RWPE2 (cell line): ENCODE measurements at places on chromosomes 6 and 20.

GRCh38 chr20:41887500-41887899, 269.3 kb upstream of the CHD6 start:
- DNase-seq: no peak

GRCh38 chr6:105536961-105537360, 134.1 kb upstream of the PREP start:
- no peak for DNase-seq

- no peak for DNase-seq
These were observed 448.0 kb downstream of the HAO1 start for GRCh38 chr20:7492257-7492656.

DNA sequence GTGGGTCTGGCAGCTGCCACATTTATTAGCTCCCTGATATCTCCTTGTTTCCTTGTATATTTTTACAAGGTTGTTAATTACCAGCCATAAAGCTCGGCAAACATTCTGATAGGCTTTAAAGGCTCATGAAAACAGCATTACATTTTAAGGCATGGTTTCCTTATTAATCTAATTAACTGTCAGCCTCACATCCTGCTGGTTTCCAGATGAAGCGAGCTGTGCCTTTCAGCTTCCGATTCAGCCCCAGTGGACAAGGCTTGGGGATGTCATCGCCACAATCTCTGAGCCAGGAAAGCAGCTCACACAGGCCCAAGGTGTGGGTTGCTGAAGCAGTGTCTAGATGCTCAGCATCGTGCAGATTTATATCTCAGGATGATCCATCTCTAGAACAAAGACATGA, 66.0 kb upstream of the RALY start:
- no peak for DNase-seq

DNA sequence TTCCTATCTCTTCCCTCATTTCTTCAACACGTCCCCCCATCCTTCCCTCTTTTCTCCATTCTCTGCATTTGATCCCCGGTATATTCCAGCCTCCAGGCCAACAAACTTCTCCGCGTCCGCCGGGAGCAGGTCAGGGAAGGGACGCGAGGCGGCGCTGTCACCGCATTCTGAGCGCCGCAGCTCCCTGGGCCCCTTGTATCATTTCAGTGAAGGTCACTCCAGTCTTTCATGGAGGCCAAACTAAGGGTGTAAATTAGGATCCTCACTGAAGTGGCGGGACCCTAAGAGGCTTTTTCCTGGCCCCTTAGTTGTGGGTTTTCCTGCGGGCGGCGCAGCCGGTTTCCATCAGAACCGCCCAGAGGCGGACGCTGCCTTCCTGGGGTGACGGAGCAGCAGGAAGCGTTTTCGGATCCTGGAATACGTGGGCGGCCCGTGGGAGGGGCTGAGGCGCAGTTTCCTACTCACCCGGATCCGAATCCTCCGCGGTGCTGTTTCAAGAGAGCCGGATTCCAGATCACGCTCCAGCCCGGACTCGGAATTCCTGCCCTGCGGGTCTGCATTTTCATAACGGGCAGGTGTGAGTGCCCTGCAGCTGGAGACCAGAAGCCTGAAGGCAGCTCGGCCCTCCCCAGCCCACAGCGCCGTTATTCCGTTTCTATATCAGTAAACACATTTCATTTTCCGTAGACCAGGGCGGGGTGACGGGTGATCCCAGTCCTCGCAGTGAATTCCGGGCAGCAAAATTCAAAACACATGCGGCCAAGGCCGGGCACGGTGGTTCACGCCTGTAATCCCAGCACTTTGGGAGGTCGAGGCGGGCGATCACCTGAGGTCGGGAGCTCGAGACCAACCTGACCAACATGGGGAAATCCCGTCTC, 3.6 kb upstream of the MICA start:
- peak; percentile 93 for DNase-seq

DNA sequence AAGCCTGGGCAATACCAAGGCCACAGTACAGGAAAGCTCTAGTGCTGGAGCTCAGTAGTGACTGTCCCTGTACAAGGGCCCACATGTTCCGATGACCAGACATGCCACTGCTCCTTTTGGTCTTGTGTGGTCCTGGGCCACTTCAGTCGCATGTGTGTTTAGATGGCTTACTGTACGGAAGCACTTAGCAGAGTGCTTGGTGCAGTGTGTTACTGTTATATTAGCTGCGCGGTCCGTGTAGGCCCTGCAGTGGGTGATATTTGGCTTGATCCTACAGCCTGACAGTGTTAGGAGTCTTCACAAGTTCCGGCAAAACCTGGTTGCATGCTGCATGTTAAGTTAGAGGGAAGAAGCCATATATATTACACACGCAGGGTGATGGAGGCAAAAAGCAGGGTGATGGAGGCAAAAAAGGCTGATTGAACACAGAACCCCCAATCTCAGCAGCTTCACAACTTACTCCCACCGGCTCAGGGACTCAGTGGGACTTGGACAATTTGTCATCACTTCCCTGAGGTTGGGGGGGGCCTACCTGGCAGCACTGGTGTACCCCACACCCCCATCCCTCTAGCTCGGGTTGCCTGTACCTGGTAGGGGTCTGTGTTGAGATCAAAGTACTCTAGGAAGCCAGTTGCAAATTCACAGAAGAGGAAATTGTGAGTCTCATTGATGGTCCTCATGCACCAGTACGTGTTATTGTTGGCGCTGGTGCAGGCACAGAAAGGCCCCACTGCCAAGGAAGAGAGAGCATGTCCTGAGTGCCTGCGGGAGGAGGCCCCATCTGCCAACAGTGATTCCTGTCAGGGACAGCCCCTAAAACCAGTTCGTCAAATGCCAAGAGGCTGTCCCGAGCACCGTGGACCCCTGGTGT, 122.6 kb downstream of the SULF2 start:
- DNase-seq: peak; percentile 68

DNA sequence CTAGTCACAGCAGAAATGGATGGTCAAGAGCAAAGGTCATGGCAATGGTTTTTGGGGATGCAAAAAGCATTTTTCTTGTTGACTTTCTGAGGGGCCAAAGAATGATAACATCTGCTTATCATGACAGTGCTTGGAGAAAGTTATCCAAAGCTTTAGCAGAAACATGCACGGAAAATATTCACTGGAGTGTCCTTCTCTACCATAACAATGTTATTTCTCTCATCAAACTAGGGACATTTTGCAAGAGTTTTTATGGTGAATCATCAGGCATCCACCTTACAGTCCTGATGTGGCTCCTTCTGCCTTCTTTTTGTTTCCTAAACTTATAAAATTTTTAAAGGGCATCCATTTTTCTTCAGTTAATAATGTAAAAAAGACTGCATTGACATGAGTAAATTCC, 302.3 kb downstream of the HIVEP2 start:
- no peak for DNase-seq

- no peak for DNase-seq
These were observed 86.6 kb downstream of the SLC16A10 start for GRCh38 chr6:111173946-111174345.

DNA sequence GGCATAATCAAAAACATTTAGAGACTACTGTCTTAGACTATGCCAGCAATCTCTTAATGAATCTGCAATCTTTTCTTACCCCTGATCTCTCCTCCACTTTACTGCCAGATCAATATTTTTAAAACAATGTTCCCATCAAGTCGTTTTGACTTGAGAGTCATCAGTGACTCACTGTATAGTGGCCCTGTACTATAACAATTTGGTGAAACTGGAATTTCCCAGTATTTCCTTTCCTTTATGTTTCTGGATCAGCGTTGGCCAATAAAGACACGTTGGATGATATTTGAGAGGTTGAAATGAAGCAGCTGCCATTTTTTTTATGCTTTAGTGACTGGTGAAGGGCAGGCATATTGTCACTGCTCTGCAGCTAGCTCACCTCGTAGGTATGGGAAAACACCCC, 10.1 kb upstream of the SMIM13 start:
- no peak for DNase-seq

GRCh38 chr20:10667560-10668167, 6.1 kb downstream of the JAG1 start:
- DNase-seq: no peak

GRCh38 chr6:30508890-30509736, 19.8 kb downstream of the HLA-E start:
- no peak for DNase-seq

- DNase-seq: no peak
These were observed 37.8 kb downstream of the MUC22 start for GRCh38 chr6:31048099-31048498.

- DNase-seq: no peak
These were observed 42.5 kb downstream of the HLA-G start for GRCh38 chr6:29870104-29870503.

GRCh38 chr6:40630051-40630450, 42.9 kb upstream of the LRFN2 start:
- no peak for DNase-seq

DNA sequence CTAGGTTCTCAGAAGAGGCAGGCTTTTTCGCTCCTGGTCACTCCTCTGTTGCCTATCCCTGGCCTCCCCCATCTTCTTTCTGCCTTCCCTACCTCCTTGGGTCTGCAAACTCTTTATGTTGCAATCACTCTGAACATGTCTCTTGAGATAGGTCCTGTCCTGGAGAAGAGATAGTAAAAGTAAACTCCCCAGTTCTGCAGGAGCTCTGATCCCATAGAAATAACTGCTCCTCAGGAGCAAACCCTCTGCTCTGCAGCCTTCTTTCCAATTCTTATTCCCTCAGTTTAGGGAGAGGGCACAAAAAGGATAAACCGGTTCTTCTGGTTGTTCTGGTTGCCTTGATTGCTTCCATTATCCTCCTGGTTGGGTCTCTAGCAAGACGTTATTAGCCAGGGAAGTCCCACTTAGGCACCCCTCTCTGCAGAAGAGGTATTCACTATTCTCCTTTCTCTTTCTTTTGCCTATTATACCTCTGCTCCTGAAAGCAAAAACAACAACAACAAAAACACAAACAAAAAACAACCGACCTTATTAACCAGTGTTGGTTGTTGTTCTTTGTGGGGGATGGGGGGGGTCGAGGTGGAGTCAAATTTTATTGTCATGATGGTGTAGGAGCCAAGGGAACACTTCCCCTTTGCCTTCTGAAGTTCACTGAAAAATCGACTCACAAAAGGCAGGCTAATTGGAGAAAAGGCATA, 973 bp downstream of the TRIM38 start:
- DNase-seq: no peak

GRCh38 chr6:89966913-89967312, 72.6 kb downstream of the GJA10 start:
- no peak for DNase-seq

GRCh38 chr20:5745416-5746030, 4.7 kb upstream of the SHLD1 start:
- DNase-seq: no peak

GRCh38 chr6:106790149-106790770, 160.9 kb downstream of the QRSL1 start:
- DNase-seq: no peak

DNA sequence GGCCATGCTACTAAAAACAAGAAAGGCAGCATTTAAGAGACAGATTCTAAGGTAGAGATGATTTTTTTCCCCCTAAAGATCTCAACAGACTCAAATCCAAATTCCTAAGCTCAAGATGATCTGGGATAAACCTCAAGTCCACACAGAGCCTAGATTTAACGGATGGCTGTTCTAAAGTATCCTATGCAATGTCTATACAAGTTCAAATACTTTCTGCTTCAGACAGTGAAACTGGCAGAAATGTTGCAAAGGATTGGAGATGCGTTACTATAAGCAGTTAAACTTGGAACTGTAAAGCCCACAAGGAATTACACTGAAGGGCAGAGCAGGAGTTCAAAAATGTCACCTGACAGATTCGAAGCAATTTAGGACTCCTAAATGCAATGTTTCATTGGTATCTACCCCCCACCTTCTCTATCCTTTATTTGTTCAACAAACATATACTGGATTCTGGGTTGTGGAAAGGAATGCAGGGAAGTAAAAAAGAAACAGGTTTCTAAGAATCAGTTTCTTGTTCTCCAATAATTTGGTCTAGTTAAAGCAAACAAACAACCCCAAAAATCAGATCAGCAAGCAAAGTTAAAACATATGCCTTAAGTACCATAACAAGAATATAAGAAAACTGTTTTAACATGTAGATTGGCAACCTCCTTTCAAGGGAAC, 1.6 kb downstream of the DNAAF9 start:
- no peak for DNase-seq

GRCh38 chr6:170000071-170000843, 248.8 kb downstream of the ERMARD start:
- no peak for DNase-seq

DNA sequence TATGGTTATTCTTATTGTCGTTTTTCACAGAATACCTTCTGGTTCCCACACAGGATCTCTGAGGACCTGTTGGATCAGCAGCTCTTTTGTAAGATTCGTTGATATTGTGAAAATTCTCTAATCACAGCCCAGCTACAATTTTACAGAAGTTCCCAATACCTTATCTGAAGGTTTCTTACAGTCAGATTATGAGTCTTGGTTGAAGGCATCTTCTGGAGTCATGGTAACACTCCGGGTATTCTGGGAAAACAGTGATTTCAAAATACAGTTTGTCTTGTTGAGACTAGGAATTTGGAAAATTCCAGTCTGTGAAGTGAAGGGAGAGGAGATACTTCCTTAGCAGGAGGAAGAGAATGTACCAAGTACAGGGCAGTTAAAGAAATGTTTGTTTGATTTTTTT, 22.2 kb upstream of the HLA-C start:
- DNase-seq: no peak

- no peak for DNase-seq
These were observed 40.2 kb downstream of the MRPL14 start for GRCh38 chr6:44086931-44087574.

- DNase-seq: no peak
These were observed 84.4 kb downstream of the GMPR start for GRCh38 chr6:16322666-16323312.

- no peak for DNase-seq
These were observed 120.9 kb upstream of the RPS6KA2 start for GRCh38 chr6:166747644-166748595.

- no peak for DNase-seq
These were observed 180.6 kb upstream of the PDE10A start for GRCh38 chr6:165843568-165844113.

DNA sequence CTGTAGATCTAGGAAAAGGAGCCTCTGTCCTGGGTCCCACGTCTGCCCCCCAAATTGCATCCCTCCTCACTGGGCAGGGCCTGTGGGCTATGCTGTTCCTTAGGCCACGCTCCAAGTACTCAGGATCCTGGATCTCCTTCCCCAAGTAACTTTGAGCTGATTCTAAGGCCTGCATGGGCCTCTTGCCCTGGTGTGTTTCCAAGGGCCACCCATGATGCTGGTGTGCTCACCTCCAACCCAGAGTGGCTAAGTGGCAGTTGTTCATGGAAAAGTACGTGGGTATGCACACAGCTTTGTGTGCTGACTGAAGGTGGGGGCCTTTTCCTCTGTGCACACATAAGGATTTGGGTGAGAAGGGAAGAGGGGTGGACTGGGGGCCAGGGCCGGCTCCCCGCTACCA, 5.3 kb downstream of the GMPR start:
- no peak for DNase-seq

DNA sequence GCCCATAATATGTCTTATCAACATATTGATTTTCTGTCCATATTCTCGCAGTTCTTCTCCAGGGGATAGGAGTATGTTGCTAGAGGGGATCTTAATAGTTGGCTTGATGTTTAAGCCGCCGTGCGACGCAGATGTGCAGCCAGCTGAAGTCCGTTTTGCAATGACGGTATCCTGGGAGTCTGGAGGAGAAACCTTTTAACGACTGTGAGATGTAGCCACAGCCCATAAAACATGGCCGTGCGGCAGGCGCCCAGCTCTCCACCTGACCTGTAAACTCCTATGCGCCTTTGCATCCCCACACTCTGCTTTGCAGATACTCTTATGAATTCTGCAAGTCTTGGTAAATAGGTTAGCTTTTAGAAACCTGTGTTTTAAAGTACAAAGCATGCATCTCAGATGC, 36.9 kb downstream of the BMP6 start:
- no peak for DNase-seq
